EH (cell line): ENCODE measurements at places on chromosomes 5 and 9.

- peak; percentile 13 for DNase-seq
Observed at GRCh38 chr9:115046824-115047223, 71.1 kb downstream of the TNC start.

- DNase-seq, result peak; percentile 66
Observed at GRCh38 chr9:2087500-2088313, 72.6 kb downstream of the SMARCA2 start.

- DNase-seq, result peak; percentile 75
Observed at GRCh38 chr5:142145106-142145900, 36.7 kb downstream of the NDFIP1 start.

DNA sequence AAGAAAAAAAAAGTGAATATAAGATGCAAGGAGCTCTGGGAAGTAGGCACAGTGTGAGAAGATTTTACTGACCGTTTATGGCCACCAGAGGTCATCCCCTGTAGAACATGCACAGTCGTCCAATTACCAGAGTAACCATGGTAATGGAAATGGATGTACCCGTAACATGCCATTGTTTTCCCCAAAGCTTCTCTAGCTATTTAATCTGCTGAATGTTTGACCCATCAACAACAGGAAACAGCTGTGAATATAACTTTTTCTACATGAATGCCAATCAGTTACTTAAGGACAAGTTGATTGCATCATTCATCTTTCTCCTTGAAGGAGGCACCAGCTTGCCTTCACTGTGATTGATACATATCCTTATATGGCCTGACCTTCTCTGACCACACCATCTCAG is 1967.0 kb upstream of the CDH9 start:
- DNase-seq, result no peak

GRCh38 chr9:116697362-116697761 is 10.3 kb downstream of the TRIM32 start:
- peak; percentile 97 for DNase-seq

- DNase-seq, result peak; percentile 37
Observed at GRCh38 chr5:39453606-39454005, 28.8 kb upstream of the DAB2 start.

- peak; percentile 36 for DNase-seq
Observed at GRCh38 chr5:142281966-142282365, 42.9 kb downstream of the SPRY4 start.
